ENCODE measurements at places on chromosomes 4 and X.
A peak's percentile ranks its signal among the peaks of the same experiment; 100 is the strongest.

GRCh38 chr4:159060161-159060560, 42.7 kb upstream of the RAPGEF2 start:
- DNase-seq = no peak

GRCh38 chr4:71004281-71004851, 10.9 kb downstream of the DCK start:
- peak; percentile 4 for DNase-seq

- DNase-seq = no peak
Observed at GRCh38 chr4:102438396-102439235, 62.5 kb upstream of the NFKB1 start.

DNA sequence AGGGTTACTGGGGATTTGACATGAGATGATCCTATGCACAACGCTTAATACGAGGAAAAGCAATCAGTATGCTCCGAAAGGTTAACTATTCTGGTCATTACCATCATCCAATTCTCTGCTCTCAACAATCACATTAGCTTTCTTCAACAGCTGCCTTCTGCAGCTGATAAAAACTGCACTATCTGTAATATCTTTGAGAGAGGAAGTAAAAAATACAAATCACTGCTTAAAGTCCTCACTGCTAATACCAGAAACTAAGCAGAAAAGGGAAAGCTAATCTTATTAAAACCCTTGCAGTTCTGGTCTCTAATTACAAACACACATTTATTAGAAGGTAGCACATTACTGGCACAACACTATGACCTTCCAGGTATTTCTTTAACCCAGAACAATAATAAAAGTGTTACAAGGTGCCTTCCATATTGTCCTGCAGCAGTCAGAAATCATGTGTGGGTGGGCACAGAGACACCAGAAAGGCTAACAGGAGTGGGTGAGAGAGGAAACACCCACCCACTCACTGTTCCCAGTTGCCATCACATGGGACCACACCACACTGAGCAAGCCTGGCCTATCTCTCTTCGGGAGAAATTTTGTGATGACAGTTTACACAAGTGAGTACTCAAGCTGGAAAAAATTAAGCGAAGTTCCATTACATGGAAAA, 71.0 kb downstream of the RELL1 start:
- no peak for DNase-seq

GRCh38 chr4:8467016-8467415, 26.4 kb downstream of the TRMT44 start:
- DNase-seq = no peak

DNA sequence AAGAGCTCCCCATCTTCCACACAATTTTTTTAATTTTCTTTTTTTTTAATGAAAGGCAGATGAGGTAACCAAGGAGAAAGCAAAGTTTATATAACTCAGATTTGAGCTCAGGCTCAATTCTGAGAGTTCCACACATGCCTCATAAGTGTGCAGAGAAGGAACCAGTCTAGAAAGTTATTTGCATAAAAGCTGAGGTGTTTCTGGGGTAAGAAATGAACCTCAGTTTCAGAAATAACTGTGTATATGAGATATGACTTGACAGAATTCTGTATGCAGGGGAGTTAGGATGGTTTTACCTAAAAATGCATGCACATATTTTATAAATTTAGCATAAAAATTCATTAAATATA, 51.3 kb downstream of the DTHD1 start:
- no peak for DNase-seq
